ENCODE measurements at places on chromosomes 5 and 9.

DNA sequence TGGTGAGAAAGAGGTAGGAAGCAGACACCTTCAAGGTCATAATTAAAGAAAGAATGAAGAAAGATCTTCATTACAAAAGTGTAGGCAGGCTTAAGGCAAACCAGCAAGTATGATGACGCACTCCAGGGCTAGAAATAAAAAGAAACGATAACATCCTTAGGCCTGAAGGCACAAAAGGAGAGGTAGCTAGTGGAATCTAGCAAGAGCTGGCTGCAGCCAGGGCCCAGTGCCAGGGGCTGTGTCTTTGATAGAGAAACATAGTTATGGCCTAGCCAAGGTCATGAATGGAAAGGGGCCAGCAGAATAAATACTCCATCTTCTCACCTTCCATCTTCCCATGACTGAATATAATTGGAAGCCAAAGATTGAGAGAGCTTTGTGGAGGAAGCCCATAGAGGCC is 6.8 kb upstream of the SH3TC2 start:
- no peak for DNase-seq

DNA sequence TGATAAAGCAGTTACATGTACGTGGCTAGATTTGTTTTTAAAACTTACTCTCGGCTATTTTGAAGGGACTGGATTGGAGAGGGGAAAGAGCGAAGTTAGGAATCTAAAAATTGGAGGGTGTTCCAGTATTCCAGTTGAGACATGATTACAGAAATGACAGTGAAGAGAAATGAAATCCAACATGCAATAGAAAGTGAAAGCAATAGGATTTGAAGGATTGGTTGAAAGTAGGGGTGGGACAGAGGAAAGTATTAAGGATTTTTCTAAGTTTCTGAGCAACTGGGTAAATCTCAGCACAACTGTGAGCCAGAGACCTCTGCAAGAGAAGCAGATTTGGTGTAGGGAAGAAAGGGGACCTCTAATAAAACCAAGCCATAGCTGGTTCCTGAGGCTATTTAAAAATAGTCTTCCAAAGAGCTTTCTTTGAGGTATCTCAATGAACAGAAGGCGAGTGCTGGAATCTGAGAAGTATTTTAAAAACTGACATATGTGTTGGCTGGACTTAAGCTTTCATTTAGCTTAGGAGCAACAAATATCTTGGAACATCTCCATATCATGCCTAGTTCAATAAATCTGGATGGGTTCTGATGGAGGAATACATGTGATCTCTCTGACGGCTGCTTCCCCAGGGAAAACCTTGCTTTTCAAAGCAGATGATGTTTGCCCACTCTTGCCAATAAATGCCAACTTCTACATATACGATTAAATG is 110.4 kb upstream of the IFNK start:
- DNase-seq: no peak

GRCh38 chr9:102499468-102499867 is 495.7 kb upstream of the CYLC2 start:
- DNase-seq: no peak

GRCh38 chr5:175628668-175629067 is 29.2 kb upstream of the HRH2 start:
- DNase-seq: no peak

GRCh38 chr5:96243862-96244261 is 189.2 kb downstream of the PCSK1 start:
- DNase-seq: no peak

DNA sequence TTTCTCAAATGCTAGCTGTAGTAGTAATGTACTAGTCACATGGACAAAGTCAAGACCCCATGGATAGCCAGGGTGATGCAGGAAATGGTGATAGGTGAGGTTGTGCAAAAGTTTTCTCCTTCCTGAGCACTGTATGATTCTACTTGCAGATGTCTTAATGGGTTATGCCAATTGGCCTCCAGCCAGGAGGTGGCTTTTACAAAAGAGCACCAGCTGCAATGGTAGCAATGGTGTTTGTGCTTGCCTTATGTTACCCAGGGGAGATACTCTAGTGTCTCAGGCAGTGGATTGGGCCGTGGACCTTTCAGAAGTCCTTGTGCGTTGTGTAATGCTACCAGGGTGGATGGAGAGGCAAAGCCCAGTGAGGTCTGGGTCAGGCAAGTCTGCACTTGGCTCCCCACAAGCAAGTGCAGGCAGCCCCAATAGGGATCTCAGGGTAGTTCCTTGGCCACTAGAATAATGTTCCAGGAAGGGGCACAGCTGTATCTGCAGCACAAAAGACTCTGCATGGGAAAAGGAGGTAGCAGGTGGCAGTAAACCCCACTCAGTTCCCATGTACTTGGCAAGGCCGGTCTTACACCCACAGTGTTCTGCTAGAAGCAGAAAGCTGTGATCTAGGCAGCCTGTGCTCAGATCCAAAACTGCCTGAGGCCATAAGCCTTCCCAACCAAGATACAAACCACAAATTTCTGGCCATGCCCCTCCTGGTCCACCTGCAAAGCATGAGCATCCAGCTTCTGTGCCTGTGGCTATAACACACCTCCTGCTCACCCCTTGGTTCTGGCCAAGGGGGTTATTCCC is 46.4 kb upstream of the EDIL3 start:
- no peak for DNase-seq

DNA sequence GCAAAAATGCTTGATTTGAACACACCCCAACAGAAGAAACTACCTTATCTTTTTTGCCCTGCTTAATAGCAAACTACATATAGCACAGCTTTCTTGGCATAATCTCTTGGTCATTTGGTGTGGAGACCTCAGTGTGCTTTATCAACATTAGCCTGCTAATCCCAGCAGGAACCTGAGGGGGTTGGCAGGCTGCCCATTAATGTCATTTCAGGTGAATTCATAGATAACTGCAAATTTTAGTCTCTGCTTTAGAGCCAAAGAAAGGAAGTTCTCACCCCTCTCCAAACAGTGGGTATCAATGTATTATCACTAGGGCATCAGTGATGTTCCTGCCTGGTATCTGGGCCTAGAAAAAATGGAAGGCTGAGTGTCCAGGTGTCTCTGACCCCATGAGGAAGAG is 489.0 kb downstream of the NTRK2 start:
- no peak for DNase-seq

Data from NCI-H774 (cell line).